Renal cortex interstitium (tissue), 15 donors: ENCODE measurements at places on chromosomes 3 and 15. TPM values are rescaled to one million over a fixed set of nuclear protein-coding genes. Genes with fewer than 3 reads are reported as not detected.

DNA sequence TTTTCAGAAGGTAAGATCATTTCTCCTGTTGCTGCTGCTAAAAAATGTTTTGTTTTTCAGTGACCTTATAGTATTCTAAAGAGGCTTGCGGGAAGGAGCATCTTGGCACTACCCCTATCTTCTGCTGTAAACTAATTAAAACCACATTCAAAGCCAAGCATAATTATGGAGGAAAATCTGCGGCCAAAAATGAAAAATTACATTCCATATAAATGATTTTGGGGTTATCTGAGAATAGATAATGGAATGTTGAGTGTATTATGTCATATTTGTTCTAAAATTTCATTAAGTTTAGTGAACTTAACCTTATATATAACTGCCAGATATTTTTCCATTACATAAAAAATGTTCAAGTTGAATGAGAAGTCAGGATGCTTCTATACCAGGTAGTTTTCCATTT lies 170.4 kb upstream of the TMC3 start:
- DNase-seq, result no peak

DNA sequence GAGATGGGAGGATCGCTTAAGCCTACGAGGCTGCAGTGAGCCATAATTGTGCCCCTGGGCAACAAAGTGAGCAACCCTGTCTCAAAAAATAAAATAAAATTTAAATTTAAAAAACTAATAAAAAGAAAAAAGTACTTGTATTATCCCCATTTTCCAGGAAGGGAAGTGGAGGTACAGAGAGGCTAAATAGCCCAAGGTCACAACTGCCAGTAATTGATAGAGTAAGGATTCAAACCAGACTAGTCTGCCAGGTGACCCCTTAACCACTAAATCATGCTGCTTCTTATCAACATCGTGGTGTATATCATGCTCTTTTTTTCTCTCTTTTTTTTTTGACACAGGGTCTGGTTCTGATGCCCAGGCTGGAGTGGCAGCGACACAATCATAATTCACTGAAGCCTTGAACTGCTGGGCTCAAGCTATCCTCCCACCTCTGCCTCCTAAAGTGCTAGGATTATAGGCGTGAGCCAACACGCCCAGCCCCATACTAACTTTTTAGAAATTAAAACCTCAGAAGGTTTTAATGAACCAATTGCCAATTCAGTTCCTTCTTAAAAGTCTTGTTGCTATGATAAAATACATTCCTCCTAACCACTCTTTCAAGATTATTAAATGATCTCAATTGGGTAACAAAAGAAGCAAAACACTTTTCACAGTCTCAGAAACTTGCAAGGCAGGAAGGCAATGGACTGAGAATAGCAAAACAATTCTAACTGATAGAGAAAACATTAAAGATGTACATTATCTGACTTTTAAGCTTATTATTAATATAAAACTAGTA lies 30.5 kb downstream of the HERC1 start:
- no peak for DNase-seq

DNA sequence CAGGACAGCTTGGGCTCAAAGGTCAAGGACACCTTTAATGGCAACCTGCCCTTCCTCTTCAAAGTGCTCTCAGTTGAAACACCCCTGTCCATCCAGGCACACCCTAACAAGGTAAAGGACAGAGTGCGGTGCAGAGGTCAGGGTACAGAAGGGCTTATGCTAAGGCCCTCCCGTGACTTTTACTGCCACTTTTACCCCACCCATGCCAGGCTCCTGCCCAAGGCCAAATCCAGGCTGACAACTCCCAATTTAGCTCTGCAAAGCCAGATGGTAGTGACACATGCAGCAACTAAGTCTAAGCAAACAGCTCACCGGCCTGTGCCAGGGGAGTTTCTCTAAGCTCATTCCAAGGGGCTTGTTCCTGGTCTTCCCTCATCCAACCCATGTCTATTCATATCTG lies 1.6 kb downstream of the MPI start:
- no peak for DNase-seq

ZBTB11 gene
- polyA plus RNA-seq, result 24.0 TPM

DNA sequence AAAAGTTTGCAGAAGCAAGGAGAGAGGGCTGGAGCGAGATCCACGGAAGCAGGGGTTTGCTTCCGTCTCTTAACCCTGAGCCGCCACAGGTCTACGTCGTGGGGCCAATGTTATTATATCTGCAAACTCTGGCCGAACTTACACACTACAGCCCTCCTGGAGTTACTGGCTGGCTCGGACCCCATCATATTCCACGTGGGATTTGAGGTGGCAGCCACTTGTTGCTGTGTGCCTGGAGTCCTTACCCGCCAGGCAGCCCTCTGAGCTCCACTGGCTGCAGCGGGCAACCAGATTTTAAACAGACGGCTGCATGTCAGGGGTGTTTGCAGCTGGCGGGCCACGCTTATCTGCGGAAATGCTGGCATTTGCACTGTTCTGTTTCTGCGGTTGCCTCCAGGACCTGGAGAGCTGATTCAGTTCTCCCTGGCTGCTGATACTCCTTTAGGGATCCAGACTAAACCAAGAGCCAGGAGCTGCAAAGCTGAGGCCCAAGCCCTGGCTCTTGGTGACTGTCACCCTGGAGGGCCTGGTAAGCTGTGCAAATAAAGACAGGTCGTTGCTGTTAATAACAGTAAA lies 34.7 kb downstream of the TM2D3 start:
- no peak for DNase-seq

DNA sequence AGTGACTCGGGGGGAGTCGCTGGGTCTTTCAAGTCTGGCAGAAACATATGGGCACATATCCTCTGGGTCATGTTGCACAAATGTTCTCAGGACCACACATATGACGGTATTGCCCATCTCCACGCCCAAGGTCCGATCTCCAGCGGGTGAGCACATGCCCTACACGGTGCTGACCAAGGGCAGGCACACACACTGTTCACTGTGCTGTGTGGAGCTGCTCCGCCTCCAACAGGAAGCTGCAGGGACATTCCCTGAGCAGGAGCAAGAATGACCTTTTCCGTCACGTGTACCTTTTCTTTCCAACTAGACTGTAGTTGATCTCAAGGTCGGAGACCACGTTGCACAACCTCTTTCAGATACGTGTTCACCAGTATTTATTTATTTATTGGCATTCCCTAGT lies 41.7 kb upstream of the B3GNT5 start:
- DNase-seq, result no peak

DNA sequence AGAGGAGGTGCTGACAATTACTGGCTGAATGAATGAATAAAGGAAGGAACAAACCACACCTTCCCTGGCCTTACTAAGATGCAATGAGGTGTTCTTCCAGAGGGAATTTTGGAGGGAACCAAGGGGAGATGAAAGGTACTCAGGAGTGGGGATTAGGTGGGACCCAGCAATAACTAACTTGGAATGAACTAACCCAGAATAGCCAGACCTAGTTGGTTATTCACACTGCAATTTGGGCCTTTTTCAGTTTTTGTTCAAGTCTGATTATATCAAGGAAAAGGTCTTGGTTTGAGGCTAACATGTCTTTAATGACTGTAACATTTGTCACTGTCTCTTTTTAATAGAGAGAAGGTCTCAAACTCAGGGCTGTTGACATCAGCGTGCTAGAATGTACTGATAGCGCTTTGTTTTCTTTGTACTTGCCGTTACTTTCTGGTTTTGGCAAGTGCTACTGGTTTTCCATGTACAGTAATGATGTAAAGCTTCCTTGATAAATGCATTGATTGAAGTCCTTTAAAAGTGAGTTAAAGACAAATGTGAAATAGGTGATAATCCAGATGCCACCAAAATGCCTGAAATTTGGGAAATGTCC lies 3.2 kb upstream of the PLXND1 start:
- no peak for DNase-seq

LRRC15 gene
- 0.05 TPM for polyA plus RNA-seq

- DNase-seq, result no peak
These were observed 119.0 kb upstream of the SATB1 start for GRCh38 chr3:18544146-18544545.

- peak; percentile 51 for DNase-seq
These were observed 26.3 kb upstream of the MNS1 start for GRCh38 chr15:56491110-56491722.

MRPS11 gene
- 48.7 TPM for polyA plus RNA-seq

DNA sequence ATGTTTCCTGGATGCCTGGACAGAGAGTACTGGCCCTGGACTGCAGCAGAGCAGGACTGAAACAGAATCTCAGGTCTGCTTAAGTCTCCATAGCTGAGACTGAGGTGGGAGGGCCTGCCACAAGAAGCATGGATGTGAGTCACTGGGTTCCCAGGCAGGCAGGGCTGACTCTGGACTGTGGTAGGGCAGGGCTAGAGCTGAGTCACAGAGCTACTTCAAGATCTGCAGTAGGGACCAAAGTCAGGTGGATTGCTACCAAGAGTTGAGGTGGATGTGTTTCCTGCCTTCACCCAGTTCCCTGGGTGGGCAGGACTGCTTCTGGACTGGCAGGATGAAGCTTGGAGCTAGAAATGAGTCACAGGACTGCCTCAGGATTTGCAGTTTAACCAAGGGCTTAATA lies 282.9 kb downstream of the AGBL1 start:
- no peak for DNase-seq

- no peak for DNase-seq
These were observed 232.9 kb downstream of the ADAMTS17 start for GRCh38 chr15:100108846-100109245.

- no peak for DNase-seq
These were observed 6.1 kb upstream of the JMJD7 start for GRCh38 chr15:41821831-41822230.

DISP2 gene
- polyA plus RNA-seq, result 0.92 TPM

GRCh38 chr15:77312523-77312922 lies 107.4 kb downstream of the PEAK1 start:
- no peak for DNase-seq

DNA sequence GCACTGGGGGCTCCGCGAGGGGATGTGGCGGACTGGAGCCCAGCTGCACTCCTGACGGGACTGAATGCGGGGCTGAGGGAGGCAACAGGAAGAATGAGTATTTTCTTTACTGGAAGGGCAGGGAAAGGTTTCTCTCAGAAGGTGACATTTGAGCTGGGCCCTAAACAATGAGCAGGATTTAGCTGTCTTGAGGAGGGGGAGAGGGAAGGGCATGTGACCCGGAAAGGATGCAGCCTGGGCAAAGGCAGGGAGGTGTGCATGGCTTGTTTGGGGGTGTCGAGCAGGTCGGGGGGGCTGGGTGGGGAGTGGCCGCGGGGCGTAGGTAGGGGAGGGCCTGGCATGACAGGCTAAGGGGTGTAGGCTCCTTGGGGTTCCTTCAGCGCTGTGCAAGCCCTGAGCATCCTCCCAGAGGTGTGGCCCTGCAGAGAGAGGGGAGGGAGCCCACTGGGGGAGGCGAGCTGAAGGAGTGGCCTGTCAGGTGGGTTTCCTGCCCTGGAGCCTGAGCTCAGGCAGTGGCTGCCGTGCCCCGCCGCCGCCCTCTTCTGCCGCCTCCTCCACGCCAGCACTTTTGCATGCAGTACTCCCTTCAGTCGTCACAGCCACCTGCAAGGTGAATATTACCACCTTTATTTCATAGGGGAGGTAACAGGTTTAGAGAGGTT lies 17.2 kb upstream of the ANKDD1A start:
- no peak for DNase-seq

MASP1 gene
- polyA plus RNA-seq, result 9.7 TPM

- DNase-seq, result no peak
These were observed 251.7 kb downstream of the GRM7 start for GRCh38 chr3:7112523-7113056.

DNA sequence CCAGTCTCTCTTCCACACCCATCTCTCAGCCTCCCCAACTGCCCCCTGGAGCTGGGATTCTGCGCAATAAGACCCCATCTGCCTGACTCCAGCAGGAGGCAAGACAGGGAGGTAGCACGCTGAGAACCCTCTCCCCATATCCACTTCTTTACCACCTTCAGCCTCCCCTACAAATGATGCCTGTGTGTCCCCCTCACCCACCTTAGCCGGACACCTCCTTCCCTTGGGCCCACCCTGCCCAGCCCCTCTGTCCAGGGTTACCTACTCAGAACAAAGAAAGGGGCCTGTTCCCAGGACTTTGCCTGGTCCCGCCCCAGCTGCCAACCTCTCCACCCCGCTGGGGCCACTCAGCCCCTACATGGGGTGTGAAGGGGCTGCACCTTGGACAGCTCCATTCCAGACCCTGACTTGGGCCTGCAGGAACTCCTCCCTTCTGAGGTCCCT lies 40.8 kb upstream of the ATP2B2 start:
- DNase-seq, result no peak

GRCh38 chr15:82986442-82986780 lies 401 bp downstream of the RAMAC start:
- no peak for DNase-seq

SI gene
- 0.29 TPM for polyA plus RNA-seq

DNA sequence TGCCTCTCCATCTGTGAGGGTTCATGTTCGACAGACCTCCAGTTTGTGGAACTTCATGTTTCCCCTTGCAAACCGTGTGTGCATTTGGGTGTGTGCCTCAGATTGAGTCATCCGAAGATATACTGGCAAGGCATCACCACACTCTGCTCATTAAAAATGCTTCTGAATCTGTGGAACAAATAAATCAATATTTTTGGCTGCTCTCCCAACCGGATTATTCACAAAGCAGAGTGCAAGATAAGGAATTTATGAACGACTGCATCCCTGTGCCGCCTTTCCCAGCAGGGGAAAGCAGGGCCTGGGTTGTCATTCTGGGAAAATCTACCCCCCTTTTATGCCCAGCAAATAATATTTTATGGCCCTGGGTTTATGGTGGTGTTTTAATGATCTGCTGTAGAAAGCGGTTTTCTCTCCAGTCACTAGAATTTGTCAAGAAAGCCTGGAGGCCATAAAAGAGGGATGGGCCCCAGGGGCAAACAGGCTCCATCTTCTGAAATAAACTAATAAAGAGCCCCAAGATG lies 4.2 kb upstream of the WNT5A start:
- DNase-seq, result no peak

BCL2A1 gene
- polyA plus RNA-seq, result 0.19 TPM

- no peak for DNase-seq
These were observed 104.1 kb downstream of the TPRG1 start for GRCh38 chr3:189275852-189276251.

DNA sequence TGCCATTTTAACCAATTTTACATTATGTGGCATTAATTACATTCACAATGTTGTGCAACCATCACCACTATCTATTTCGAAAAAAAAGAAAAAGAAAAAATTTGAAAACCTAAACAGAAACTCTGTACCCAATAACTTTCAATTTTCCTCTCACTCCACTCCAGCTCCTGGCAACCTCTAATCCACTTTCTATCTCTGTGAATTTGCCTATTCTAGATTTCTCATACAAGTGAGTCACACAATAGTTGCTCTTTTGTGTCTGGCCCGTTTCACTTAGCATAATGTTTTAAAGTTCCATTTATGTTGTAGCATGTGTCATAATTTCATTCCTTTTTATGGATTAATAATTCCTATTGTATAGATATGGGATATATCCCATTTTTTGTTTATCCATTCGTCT lies 53.3 kb upstream of the TBC1D5 start:
- DNase-seq, result no peak
